Psoas muscle (tissue), 8 donors: ENCODE measurements at places on chromosomes 13 and 19. TPM values are rescaled to one million over a fixed set of nuclear protein-coding genes. Genes with fewer than 3 reads are reported as not detected.

Gene RDH8
- total RNA-seq: not detected

Gene FCHO1
- 0.50 TPM for total RNA-seq

Gene TSHZ3
- total RNA-seq: 2.2 TPM

Gene LILRB5
- total RNA-seq: 5.1 TPM

Gene ZNF599
- 2.5 TPM for total RNA-seq

DNA sequence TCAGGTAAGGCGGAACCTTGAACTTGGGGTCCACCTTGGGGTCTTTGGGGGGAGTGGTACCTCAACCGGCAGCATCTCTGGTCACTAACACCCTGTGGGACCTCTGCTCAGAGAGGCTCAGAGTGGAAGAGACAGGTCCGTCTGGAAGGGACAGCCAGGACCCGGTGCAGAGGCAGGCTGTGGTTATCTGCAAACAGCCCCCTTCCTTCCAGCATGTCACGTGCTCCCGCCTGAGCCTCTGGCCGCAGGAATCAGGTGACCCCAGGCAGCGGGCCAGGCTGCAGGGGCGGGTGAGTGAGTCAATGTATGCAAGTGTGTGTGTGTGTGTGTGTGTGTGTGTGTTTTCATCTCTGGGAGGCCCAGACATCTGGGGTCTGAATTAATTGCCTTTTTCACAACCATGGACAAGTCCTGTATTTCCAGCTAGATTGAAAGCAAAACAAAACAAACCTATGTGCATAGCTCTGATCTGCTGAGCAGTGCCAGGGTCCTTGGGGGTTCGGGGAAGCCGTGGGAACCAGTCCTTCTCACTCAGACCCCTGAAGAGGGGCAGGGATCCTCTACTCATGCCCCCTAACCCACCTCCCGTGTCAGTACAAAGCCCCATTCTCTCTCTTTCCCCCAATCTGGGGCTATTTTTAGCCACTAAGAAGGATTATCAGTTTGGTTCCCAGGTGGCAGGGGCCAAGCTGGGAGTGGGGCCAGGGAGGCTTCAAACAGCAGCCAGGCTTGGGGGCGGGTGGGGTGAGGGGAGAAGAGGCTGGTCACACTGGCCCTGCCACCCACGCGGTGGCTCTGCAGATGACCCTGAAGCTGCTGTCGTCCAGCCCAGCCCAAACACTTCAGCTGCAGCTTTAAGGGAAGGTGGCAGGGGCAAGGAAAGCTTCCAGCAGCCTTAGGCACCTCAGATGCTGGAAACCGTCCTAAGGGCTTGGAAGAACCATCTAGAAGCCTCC, 31.4 kb downstream of the CERS4 start:
- DNase-seq: peak; percentile 82

- no peak for DNase-seq
Measured at GRCh38 chr19:2612619-2613249, 89.8 kb downstream of the GNG7 start.

DNA sequence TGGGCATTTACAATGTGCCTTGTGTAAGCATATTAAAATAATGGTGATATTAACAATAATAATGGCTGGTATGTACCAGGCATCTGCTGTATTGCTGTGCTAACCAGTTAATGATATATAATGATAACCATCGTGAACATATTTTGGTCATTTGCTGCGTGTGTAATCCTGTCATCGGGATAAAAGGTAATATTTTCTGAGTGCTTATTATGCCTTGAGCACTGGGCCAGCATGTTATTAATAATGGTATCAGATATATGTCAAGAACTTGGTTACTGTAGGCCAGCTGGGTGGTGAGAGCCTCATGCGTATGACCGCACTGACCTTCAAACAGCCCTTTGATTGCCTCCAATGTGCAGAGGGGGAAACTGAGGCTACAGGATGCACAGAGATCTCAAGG, 22.2 kb upstream of the FXYD3 start:
- DNase-seq: no peak

- no peak for DNase-seq
Measured at GRCh38 chr19:58409010-58409790, 751 bp downstream of the ZNF584 start.

GRCh38 chr13:33383724-33384577, 98.4 kb upstream of the STARD13 start:
- DNase-seq: no peak

GRCh38 chr19:2629491-2630351, 72.8 kb downstream of the GNG7 start:
- no peak for DNase-seq

- no peak for DNase-seq
Measured at GRCh38 chr19:29519931-29520330, 5.9 kb upstream of the VSTM2B start.

GRCh38 chr13:47665043-47665442, 336.0 kb downstream of the SUCLA2 start:
- no peak for DNase-seq

DNA sequence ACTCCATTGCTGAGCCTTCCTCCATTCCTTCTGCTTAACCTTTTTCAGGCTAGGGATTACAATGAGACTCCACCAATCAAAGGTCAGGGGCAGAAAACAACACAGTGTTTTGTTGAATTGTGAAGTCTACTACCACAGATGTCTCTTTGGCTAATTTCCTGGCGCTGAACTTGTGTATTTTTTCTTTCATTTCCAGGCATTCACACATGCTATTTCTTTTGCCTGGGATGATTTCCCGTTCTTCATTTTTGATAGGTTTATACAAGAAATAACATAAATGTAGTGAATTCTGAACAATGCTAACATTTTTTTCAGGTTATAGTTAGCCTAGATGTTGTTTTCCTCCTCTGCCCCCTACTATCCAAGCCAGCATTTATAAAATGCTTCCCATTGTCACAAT, 64.3 kb downstream of the OLFM4 start:
- DNase-seq: no peak

- no peak for DNase-seq
Measured at GRCh38 chr19:40588926-40589569, 12.1 kb upstream of the LTBP4 start.

DNA sequence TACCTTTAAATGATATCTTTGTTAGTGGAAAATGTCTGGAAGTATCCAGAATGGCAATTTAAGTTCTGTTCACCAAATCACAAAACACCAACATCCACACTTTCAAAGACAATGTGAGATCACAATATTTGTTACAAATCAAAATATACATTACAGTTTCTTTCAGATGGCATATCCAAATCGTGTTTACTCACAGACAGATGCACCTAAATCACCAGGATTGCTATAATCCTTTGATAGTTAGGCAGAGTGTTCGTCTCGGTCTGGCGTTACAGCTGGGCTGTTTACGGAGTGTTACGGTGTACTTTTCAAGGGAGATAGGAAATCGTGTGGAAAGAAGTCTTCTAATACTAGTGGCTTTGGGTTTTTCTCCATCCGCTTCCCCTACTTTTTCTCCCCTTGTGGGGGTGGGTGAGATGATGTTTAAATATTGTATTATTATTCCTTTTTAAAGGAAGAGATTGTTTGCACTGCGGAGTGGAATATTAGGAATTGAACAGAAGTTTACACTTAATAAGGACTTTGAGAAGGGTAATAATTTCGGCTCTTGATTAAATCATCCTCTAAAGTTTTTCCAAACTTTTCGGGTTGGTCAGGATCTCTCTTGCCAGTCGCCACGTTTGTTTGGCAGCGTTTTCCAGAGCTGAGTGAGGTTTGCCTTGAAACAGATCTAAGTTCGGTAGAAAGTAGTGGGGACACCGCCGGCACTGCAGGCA, 1.8 kb downstream of the MAB21L1 start:
- DNase-seq: no peak

DNA sequence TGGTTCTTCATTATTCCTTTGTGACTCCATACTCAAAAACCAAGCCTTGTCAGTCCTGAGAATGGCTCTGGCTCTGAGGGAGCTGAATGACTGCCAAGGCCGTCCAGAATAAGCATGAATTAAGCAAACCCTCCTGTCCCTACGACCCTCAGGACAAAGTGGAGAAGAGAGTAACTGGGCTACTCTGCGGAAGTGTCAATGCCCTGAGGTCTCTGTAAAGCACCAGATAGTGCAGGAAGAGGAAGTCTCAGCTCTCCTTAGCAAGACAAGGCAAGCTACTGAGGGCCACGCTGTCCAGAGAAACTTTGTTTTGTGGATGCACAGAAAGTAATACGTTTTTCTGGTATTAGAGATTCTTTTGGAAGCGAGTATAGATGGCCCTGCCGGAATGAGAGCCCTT, 94.1 kb downstream of the RNASEH2B start:
- DNase-seq: no peak

DNA sequence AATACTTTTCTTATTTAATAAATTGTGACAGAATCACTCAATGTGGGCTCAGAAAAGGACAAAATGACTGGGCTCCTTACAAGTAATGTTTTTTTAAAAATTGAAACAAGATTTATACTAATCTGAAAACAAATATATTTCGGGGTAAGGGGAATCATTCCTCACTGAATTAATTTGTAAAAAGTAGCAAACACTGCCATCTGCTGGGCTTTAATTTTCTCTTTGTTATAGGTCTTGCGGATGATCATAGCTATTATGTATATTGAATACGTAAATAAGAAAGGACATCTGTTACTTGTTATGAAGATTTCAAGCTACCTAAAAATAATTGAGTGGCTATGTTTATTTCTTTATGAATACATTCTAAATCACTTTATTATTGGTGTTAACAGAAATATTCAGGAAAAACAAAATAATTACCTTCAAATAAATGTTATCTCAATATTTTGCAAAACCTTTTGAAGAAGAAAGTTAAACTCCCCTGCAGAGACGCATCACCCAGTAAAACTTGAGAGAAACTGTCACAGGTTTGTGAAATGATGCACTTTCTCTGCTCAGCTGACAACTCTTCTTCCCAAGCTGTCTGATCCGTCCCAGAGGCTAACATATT, 17.8 kb upstream of the ENOX1 start:
- no peak for DNase-seq

DNA sequence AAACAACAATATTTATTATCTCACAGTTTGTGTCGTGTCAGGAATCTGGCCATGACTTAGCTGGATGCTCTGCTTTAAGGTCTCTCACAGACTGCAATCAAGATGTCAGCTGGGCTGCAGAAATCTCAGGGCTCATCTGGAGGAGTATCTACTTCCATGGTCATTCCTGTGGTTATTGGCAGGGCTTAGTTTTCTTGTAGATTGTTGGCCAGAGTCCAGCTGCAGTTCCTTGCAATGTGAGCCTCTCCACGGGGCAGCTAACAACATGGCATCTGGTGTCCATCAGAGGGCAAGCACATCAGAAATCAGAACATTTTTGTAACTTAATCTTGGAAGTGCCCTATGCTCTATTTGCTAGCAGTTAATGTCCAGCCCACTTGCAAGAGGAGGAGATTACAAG, 45.7 kb upstream of the TDRD3 start:
- no peak for DNase-seq

GRCh38 chr13:75329723-75330122, 152.2 kb downstream of the TBC1D4 start:
- no peak for DNase-seq

- peak; percentile 8 for DNase-seq
Measured at GRCh38 chr19:6724631-6725492, 4.4 kb upstream of the C3 start.

DNA sequence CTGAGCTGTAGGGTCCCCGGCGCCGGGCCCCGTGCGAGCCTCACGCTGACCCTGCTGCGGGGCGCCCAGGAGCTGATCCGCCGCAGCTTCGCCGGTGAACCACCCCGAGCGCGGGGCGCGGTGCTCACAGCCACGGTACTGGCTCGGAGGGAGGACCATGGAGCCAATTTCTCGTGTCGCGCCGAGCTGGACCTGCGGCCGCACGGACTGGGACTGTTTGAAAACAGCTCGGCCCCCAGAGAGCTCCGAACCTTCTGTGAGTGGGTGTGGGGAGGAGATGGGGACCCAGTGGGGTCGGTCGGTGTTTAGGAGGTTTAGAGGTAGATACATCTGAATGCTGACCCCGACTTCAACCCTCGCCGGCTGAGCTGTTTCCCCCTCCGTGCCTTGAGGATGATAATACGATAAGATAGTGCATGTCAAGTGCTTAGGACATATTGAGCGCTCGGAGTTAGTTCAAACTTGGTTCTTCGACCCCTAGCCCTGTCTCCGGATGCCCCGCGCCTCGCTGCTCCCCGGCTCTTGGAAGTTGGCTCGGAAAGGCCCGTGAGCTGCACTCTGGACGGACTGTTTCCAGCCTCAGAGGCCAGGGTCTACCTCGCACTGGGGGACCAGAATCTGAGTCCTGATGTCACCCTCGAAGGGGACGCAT, 1.9 kb downstream of the ICAM5 start:
- DNase-seq: no peak

DNA sequence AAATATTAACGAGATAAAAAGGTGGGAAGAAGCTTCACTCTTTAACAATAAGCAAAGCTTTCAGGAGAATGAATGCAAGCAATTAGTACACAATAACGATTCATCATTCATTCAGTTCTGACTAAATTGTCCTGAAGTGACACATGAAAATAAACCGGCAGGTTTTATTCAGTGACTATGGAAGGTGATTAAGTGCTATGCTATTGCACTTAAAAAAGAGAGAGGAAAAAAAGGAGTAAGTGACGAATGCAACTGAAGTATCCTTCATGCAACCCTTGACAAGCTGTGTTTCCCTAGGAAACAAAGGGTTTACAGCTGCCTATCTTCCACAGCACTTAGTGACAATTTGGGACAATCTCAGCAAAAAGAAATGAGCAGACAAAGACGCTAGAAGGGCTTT, 1.4 kb downstream of the LIG4 start:
- no peak for DNase-seq

- DNase-seq: no peak
Measured at GRCh38 chr13:21672796-21673538, 2.1 kb downstream of the FGF9 start.

GRCh38 chr13:96426167-96426566, 336.3 kb downstream of the HS6ST3 start:
- DNase-seq: no peak

DNA sequence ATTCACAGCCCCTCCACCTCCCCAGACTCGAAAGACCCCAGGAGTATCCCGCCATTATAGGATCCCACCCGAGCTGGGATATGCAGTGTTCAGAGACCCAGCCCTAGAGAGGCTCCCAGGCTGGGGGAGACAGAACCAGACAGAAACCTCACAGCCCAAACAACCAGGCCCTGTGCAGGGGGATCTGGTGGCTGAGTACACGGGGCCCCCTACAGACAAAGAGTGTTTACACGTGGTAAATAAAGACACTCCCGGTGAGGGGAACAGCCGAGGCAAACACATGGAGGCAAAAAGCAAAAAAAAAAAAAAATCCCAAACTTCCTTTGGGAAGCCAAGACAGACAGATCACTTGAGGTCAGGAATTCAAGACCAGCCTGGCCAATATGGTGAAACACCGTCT, 25.1 kb downstream of the TINCR start:
- DNase-seq: no peak

GRCh38 chr19:10945264-10945663, 15.6 kb upstream of the SMARCA4 start:
- DNase-seq: no peak

DNA sequence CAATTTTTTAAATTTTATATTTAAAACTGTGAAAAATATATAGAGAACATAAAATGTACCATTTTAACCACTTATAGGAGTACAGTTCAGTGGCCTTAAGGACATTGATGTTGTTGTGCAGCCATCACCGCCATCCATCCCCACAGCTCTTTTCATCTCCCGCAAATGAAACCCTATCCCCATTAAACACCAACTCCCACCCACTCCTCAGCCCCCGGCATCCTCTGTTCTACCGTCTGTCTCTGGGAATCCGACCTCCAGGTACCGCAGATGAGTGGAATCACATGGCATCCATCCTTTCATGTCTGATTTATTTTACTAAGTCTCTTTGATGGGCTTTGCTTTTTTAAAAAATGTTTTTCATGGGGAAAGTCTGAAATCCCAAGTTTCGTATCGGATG, 23.8 kb upstream of the SMIM17 start:
- DNase-seq: no peak

GRCh38 chr13:26977541-26977940, 194.1 kb downstream of the USP12 start:
- DNase-seq: no peak
